ENCODE measurements at places on chromosomes 12 and 14.

GRCh38 chr14:59435987-59436386 is 29.2 kb downstream of the GPR135 start:
- DNase-seq: no peak

DNA sequence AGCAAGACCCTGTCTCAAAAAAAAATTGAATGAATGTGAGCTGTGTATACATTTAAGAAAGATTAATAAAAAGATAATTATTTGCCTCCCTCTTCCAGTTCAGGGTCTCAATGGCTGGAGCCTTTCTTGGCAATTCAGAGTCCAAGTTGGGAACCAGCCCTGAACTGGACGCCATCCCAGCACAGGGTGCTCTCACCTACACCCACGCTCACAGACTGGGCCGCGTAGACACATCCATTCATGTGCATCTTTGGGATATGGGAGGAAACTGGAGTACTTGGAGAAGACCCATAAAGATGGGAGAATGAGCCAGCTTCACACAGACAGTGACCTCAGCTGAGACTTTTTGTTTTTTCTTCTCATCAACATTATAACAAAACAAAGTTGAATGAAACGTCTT is 6.5 kb downstream of the MAPK1IP1L start:
- DNase-seq: no peak

GRCh38 chr12:103768467-103769123 is 72.4 kb downstream of the NT5DC3 start:
- DNase-seq: no peak

- DNase-seq: no peak
These were observed 89.5 kb downstream of the GCH1 start for GRCh38 chr14:54813081-54813480.

DNA sequence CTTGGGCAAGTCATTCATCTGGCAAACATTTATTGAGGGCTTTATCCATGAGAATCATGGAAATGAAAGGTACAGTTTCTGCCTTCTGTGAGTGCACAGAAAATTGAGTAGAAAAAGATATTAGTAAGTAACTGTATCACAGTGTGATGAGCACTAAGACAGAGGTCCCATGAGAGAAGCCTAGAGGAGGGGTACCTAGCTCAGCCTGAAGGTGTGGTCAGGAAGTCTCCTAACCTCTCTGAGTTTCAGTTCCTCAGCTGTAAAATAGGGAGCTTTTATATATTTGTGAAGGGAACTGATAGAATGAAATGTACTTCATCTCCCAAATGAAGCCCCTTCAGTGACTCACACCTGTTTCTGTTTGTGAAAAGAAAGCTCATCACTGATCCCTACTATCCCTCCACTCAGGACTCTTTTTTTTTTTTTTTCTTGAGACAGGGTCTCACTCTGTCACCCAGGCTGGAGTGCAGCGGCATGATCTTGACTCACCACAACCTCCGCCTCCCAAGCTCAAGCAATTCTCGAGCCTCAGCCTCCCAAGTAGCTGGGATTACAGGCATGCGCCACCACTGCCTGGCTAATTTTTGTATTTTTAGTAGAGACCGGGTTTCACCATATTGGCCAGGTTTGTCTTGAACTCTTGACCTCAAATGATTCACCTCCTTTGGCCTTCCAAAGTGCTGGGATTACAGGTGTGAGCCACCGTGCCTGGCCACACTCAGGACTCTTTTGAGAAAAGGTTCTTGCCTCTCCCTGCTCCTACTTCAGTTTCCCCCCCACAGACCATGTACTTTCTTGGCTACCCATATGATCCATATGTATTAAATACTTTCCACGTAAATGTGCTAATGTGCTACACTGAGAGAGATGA is 93.7 kb upstream of the FUT8 start:
- DNase-seq: no peak

DNA sequence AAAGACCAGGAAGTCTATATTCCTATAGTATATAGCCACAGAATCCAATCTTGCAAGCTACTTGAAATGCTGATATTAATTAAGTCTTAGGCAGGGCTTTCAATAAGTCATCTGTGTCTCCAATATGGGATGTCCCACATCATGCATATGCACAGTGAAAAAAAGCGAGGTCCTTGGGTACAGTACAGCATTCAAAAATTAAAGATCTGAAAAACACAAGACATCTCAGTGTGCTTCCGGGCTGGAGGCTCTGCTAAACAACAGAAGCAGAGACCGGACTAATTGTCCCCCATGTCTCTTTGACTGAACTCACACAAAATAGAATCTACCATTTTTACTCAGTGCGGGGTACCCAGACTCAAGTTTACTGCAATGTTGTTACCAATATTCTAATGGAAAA is 156.0 kb downstream of the DAD1 start:
- DNase-seq: no peak

DNA sequence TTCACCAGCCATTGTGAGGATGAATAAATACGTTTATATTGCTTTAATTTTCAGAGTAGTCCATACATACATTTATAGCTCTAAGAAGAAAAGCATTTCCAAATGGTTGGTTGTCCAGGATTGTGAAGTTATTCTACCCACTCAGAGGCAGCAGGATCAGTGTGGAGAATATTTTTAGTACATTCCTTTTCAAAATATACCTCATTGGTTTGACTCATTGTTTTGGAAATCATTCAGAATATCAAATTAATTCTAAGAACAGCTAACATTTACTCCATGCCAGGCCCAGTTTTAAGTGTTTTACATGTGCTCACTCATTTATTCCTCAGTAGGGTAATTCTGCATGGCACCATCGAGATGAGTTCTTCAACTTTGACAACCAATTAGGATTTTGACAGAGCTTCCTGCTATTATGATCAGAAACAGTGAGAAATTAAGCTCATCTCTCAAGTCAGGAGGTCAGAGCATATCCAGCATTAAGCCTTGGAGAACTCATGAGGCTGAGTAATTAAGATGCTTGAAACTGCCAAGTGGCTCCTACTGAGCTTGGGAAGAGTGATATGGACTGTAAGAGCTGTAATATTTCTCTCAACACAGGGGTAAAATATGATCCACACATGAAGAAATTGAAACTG is 153.3 kb upstream of the CLEC14A start:
- no peak for DNase-seq

DNA sequence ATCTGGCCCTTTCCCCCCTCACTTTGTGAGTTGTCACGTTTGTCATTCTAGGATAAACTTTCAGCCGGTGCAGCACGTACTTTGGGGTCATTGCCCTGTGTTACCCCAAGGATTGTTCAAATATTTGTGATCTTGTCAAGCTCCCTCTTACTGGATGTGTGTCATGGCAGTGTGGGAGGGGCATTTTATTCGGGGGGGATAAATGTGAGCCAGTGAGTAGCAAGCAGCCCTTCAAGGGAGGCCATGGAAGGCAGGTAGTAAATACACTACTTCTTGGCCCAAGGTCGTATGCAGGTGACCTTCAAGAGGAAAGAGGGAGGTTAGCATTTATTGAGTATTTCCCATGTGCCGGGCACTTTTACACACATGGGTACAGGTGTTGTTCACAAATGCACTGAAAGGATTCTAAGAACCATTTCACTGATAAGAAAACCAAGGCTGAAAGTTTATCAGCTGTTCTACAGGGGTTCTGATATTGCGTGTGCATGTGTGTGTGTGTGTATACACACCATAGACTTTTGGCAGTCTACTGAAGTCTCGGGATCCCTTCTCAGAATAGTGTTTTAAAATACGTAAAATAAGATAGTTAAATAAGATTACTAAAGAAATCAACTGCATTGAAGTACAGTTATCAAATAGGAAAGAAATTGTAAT is 410.3 kb upstream of the TBX3 start:
- DNase-seq: no peak

GRCh38 chr14:49164074-49164473 is 422.1 kb downstream of the RPS29 start:
- no peak for DNase-seq

Measured in activated gamma-delta T cell (primary cell).